ENCODE measurements at places on chromosomes 6 and 20.

DNA sequence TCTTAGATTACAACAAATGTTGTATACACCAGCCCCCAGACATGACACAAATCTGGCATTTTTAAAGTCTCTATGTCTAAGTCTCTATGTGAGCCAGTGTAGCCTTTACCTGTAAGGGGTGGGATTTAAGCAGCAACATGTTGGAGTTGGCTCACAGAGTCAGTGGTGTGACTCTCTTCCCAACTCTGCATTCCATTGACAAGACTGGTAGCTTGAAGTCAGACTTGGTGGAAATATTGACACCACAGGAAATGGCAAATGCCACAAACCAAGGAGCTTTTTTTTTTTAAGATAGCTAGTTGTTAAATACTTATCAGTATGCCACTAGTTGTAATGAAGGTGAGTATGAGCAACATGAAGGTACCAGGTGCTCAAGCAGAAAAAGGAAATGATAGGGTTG, 103.1 kb upstream of the SMLR1 start:
- DNase-seq = no peak

DNA sequence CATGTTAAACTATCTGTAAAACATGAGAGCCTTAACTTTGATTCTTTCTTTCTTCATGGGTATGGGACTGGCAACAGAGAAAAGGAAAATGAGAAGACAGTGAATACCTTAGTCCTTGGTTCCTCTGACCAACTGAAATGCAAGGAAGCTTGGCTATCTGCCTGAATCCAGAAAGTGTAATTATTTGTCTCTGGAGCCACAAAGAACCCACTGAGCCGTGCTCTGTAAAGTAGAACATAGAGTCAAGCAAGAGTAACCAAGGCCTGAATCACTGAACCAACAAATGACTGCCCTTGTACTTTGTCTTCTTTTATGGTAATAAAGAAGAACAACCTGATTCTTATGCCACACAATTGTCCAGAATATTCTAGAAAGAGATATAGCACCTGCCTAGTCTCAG, 27.6 kb downstream of the PKHD1 start:
- DNase-seq = no peak

DNA sequence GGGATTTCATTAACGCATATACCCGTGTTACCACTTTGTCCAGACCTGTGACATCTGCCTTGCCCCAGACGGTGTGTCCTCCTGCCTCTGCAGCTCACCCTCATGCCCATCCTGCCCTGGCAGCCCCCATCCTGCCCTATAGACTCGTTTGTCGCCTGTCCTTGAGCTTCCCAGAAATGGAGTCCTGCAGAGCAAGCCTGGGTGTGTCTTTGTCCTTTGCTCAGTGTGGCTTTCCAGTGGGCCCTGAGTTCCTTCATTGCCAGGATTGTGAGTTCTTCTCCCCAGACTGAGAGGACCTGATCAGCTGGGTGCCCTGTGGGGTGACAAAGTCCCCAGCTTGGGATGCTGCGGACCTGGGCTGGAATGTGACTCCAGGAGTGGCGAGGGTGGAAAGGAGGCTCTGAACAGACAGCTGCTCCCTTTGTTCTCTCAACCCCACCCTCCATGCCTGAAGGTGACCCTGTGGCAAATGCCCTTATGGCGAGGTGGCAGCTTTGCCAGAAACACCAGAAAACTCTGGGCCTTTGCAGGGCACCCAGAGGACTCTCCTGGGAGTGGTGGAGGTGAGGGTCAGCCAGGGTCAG, 2.4 kb upstream of the CST3 start:
- DNase-seq = no peak

DNA sequence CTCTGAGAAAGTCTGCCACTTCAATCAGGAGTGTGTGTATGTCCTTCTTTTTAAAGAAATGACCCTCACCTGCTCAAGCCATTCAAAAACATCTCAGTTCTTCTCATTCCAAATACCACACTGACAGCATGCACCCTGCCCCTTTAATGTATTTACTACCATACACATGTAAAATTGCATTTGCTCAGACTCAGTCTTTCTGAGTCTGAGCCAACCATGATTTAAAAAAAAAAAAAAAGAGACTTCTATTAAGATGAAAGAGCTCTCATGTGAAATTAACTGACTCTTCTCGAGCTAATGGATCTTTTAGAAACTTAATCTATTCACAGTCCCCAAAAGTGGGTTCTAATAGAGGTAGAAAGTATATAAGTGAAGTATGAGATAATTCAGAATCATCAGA, 1.4 kb upstream of the FILIP1 start:
- no peak for DNase-seq

GRCh38 chr6:23349521-23350147, 776.4 kb upstream of the NRSN1 start:
- peak; percentile 51 for DNase-seq

DNA sequence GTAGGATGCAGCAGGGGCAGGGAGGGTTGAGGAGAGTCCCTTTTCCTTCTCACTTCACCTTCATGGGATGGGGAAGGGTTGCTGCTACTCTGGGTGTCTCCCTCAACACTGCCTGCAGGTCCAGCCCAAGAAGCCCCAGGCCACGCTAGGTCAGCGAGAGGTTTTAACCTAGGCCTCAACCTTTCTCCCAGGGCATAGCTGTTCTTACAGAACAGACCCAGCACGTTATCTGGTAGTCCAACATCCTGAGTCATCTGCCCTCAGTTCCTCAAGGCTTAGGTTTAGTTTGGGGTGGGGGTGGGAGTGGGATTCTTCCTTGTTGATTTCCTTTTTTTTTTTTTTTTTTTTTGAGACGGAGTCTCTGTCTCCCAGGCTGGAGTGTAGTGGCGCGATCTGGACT, 15.8 kb downstream of the LRRC73 start:
- no peak for DNase-seq

DNA sequence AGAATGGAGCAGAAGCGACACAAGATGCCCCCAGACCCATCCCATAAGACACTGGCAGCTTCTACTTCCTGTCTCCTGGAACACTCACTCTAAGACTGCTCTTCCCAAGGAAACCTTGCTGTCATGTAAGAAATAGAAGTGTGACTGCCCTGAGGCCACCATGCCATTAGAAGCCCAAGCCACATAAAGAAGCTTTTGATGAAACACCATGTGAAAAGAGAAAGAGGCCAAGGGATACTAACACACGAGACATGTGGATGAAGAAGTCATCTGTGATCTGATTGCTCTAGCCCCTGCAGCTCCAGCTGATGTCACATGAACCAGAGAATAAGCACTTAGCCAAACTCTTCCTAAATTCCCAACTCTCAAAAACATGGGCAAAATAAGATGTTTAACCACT, 117.9 kb upstream of the PCSK2 start:
- no peak for DNase-seq

DNA sequence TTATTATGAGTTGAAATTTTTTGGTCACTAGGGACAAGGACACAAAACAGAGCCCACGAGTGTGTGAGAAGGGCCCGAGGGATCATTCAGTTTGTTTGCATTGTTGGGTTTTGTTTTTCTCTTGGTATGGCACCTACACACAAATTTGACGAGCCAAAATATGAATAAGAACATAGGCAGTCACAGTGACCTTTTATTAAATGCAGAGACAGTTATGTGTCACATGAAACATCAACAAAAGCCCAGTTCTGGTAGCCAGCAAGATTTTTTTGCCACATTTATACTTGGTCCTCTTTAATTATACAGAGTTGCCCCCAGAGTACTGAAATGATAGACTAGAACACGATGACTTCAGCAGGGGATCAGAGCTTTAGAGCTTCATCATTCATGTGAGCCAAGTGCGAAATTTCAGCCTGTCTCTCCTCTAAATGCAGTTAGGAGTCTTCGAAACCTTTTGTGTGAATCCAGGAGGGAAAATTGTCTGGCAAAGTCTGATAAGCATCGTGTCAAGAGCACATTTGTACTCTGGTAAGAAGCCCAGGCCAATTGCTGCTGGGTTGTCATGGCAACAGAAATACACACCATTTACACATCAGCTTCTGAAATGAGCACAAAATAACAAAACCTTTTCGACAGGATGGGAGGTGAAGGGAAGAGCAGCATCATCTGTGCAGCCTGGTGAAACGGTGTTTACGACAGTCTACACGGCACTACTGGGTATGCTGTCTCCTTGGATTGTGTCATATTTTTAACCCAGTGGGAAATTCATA, 79.2 kb upstream of the RIPOR2 start:
- DNase-seq = peak; percentile 67

GRCh38 chr6:12371641-12372146, 81.5 kb downstream of the EDN1 start:
- DNase-seq = no peak

DNA sequence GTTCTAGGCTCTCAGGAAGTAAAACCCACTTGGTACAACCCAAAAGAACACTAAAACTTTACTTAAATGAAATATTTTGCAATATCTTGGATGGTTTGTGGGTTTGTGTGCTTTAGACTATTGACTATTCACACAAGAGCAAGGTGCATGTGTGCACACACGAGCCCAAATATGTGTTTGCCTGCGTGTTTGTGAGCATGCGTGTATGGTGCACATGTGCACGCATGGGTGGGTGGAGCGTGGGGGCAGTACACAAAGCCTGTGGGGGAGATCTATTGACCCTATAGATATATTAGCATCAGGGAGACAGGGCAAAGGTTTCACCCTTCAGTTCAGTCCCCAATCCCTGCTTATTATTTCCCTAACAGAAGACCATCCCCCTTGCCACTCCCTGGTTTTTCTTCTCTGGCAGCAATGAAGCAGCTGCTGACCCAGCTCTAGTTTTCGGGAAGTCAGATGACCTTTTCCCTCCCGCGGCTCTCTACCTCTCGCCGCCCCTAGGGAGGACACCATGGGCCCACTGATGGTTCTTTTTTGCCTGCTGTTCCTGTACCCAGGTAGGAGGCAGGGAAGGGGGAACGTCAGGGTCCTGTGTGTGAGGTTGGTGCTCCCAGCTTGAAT, at the start of gene C2:
C2 (plus strand) TSS at position 476 of the 621 bp plus-strand sequence; CDS start at position 512, 36 bp downstream.
- DNase-seq = no peak

- DNase-seq = no peak
Measured at GRCh38 chr6:143700684-143701348, 23.1 kb downstream of the PHACTR2 start.

DNA sequence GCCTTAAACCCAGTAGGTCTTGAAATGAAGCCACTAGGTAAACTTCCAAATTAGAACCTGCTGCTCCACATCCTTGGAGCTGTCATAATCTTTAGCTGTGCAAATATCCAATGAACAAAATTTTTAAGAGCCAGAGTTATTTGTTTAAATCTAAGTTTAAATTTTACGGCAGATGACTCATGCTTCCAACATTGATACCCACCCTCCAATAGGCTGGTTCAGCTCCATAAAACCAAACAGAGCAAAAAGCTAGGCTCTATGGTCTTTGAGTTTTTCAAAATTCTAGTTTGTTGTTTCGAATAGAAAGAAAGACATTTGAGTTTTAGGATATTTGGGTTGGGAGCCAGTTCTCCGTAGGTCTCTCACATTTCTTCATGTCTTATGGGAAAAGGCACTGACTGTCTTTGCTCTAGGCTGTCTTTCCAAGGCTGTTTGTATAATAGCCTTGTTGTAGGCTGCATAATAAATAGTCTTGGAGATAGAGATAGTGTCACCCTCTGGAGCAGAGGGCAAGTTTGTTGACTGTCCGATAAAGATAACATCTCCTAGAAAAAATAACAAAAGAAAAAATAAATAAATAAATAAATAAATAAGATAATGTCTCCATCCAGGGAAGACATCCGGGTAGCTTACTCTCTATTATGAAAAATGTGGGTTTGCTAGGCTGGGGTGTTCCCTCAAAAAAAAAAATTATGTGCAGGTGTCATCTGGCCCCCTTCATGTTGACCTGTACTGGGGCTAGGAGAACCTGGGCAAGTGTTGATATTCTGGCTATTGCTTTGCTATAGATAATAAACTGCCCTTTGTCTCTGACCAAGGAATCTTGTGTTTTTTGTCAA, 36.5 kb downstream of the SLC2A12 start:
- no peak for DNase-seq

- DNase-seq = no peak
Measured at GRCh38 chr6:138673346-138674014, 100.1 kb upstream of the CCDC28A start.

DNA sequence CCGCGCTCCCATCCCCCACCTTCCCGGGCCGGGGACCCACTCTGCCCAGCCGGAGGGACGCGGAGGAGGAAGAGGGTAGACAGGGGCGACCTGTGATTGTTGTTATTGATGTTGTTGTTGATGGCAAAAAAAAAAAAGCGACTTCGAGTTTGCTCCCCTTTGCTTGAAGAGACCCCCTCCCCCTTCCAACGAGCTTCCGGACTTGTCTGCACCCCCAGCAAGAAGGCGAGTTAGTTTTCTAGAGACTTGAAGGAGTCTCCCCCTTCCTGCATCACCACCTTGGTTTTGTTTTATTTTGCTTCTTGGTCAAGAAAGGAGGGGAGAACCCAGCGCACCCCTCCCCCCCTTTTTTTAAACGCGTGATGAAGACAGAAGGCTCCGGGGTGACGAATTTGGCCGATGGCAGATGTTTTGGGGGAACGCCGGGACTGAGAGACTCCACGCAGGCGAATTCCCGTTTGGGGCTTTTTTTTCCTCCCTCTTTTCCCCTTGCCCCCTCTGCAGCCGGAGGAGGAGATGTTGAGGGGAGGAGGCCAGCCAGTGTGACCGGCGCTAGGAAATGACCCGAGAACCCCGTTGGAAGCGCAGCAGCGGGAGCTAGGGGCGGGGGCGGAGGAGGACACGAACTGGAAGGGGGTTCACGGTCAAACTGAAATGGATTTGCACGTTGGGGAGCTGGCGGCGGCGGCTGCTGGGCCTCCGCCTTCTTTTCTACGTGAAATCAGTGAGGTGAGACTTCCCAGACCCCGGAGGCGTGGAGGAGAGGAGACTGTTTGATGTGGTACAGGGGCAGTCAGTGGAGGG, 2.8 kb downstream of the SOX4 start:
- DNase-seq = peak; percentile 77
